Thymus (tissue), 14 donors: ENCODE measurements at places on chromosomes 4 and X.

GRCh38 chr4:153232768-153233167, 28.5 kb downstream of the TRIM2 start:
- no peak for DNase-seq

- no peak for DNase-seq
Measured at GRCh38 chrX:43005561-43005960, 227.6 kb upstream of the PPP1R2C start.

DNA sequence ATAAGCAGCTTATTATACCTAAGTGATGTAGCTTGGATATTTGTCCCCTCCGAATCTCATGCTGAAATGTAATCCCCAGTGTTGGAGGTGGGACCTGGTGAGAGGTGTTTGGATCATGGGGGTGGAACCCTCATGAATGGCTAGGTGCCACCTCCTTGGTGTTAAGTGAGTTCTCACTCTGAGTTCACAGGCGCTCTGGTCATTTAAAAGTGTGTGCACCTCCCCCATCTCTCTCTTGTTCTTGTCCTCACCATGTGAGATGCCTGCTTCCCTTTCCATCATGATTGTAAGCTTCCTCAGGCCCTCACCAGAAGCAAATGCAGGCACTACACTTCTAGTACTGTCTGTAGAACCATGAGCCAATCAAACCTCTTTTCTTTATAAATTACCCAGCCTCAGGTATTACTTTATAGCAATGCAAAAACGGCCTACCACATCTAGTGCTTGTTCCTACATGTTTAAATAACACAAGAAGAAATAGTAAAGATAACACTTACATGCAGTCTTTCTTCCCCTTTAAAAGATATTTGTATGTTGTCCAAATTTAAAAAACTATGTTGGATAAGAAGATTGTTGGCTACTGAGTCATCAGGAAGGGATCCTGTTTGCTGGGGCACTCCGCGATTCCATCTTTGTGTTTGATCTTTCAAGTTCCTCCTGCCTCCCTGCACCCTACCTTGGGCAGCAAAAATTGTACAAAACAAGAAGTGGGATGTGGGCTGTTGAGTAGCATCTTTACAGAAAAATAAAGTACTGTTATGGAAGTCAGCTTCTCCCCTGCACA, 29.7 kb downstream of the PPP1R2C start:
- DNase-seq = no peak

DNA sequence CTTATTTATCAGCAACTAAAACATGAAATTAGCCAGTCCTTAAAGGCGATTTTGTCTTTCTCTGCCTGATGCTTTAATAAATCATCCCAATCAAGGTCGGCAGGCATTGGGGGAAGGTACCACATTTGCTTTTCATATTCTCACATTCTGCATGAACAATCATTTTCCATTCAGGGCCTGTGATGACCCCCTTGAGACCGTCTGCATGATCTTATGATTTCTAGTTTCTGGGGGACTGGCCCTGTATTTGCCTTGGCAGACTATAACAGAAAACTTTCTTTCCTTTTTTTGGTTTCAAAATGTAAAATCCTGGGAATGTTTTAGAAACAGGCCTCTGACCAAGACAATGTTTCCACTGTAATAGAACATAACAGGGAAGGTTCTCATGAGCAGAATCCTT, 296.8 kb downstream of the IDS start:
- no peak for DNase-seq

- DNase-seq = no peak
Measured at GRCh38 chr4:38980903-38981676, 51.1 kb downstream of the TMEM156 start.

- DNase-seq = peak; percentile 34
Measured at GRCh38 chr4:76697129-76697803, 200.7 kb downstream of the SOWAHB start.

DNA sequence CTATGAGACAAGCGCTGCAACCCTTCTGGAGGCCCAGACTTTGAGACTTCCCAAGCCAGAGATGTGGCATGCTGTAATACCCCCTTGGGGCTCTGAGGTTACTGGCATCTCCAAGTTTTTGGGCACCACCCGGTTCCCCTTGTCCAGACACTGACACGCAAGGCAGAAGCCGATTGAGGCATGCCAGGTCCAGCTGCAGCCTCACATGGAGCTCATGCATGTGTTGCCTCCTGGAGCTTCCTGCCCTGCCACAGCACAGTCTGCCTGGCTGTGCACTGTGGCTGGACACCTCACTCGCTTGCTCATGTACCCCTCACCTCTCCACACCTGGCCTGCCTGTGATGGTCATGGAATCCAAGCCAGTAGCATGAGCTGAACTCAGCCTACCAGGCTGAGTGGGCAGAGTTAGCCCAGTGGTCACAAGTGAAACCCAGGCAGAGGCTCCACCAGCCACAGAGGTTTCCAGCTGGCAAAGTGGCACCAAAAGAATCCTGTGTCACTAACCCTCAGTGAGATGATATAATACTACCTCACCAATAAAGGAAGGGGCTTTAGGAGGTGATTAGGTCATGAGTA, 789.2 kb upstream of the INTU start:
- DNase-seq = no peak

GRCh38 chr4:142585411-142585810, 260.7 kb downstream of the INPP4B start:
- DNase-seq = no peak

DNA sequence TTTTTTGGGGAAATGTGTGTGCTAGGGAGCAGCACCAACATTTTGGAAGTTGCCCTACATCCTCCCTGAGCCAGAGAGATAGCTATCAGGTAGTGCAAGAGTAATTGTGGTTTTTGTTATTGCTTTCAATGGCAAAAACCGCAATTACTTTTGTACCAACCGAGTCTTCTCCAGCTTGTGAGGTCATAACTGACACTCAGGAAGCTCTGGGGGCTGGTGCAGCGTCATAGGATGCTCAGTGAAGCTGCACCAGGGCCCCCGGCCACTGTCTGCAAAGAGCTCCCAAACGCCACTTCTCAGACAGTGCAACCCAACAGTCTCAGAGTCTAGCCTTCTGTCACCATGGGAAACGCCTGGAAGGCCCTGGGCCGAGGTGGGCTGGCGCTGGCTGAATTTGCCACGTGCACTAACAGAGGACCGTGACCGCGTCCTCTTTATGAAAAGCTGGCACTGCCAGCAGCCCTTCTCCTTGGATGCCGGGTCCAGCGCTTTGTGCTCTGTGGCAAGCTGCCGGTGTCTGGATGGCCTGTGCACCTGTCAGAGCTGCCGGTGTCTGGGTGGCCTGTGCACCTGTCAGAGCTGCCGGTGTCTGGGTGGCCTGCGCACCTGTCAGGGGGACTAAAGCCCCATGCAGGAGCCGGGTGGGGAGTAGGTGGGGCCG, 19.4 kb downstream of the SH3TC1 start:
- peak; percentile 65 for DNase-seq

GRCh38 chr4:108192056-108192455, 23.3 kb upstream of the LEF1 start:
- DNase-seq = no peak

DNA sequence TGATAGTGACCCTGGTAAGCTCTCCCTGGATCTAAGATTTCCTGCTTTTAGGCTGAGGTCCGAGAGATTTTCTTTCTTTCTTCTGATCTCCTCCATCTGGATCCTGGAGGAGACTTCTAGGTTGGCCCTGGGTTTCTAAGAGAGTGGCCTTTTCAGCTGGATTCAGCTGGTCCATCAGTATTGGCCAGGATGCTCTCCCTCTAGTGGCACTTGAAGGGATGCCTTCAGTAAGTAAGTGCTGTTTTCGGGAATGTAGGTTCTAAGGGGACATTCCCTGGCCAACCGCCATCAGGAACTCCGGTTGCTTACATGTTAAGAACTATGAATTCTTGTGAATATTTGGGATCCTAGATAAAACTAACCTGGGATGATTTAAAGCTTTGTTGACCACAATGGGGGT, 56.9 kb downstream of the SERTM2 start:
- DNase-seq = no peak

GRCh38 chrX:154990496-154990895, 32.0 kb downstream of the F8 start:
- no peak for DNase-seq

DNA sequence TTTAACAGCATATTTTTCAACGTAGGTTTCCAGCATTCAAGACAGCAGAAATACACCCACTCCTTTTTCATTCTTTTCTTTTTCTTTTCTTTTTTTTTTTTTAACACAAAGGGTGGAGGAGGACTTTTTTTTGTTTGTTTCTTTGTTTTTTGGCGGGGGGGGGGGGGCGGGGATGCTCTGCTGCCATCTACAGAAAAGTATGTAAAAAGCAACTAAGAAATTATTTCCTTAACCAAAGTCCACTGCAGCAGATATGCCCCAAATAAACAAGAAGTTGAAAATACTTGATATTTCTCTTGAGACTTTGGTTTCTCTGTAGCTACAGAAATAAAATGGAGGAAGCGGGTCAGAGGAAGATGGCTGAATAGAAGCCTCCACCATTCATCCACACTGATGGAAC, 63.2 kb upstream of the PBDC1 start:
- no peak for DNase-seq

- no peak for DNase-seq
Measured at GRCh38 chrX:103635436-103635835, 6.7 kb downstream of the TCEAL1 start.

DNA sequence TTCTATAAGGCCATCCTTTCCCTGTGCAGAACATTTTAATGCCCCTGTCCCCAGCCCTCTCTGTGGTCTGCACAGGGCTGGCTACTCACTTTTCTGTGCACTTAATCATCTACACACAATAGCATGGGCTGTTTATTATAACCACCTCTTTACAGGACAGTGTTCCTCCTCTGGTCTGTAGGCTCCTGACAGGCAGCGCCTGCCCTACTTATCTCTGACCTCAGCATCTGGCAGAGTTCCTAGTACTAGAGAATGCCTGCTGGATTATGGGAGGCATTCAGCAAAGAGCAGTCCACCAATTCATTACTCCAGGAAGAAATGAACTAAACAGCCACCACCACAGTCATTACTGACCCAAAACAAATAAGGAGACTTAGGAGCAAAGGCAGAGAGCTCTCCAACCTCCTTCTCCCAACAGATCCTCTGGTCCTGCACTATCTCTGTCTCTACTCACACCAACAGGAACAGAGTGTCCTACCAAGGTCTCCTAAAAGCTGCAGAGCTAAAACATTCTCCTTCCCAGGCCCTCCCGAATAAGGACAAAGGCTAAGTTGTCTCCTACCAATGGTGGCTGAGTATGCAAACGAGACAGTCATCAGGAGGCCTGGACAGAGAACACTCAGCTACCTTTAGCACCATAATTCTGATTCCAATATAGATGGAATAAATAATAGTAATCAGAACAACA, 279.2 kb downstream of the QDPR start:
- no peak for DNase-seq

DNA sequence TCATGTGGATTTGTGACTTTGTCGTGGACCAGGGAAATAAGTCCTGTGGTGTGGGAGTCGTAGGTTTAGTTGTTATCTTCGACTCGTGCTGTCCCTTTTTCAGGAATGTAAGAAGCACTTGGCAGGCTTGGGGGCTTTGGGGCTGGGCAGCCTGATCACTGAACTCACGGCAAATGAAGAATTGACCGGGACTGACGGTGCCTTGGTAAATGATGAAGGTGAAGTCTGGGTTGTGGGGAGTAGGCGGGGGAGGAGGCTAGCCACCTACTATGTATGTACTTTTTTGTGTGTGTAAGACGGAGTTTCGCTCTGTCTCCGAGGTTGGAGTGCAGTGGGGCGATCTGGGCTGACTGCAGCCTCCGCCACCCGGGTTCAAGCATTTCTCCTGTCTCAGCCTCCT, 1.2 kb downstream of the TAF1 start:
- no peak for DNase-seq

- DNase-seq = no peak
Measured at GRCh38 chr4:66964467-66964866, 580.8 kb downstream of the CENPC start.

DNA sequence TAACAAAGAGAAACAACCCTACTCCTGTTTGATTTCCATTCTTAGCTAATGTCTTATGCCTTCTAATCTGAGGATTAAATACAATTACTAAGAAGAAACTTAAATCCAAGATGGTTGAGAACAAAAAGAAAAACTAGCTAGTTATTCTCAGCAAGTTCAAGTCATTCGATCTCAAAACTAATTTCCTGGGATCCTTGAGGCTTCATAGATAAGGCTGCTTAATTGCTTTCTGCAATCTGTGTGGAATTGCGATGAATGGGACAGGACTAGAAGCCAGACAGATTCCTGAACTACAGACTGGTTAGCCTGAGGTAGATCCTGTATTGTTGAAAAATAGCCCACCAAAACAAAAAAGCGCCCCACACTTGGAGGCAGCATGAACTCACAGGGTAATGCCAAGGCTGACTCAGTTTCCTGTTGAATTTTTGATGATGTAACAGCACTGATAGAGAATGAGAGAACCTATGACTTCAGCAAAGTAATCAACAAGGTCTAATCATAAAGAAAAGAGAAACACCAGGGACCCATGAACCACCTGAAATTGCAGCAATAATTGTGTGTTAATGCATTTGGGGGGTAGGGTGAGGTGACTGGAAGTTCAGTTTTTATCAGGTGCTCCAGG, 33.9 kb downstream of the KLHL15 start:
- DNase-seq = no peak

GRCh38 chr4:147518846-147519767, 38.2 kb downstream of the EDNRA start:
- DNase-seq = peak; percentile 66

DNA sequence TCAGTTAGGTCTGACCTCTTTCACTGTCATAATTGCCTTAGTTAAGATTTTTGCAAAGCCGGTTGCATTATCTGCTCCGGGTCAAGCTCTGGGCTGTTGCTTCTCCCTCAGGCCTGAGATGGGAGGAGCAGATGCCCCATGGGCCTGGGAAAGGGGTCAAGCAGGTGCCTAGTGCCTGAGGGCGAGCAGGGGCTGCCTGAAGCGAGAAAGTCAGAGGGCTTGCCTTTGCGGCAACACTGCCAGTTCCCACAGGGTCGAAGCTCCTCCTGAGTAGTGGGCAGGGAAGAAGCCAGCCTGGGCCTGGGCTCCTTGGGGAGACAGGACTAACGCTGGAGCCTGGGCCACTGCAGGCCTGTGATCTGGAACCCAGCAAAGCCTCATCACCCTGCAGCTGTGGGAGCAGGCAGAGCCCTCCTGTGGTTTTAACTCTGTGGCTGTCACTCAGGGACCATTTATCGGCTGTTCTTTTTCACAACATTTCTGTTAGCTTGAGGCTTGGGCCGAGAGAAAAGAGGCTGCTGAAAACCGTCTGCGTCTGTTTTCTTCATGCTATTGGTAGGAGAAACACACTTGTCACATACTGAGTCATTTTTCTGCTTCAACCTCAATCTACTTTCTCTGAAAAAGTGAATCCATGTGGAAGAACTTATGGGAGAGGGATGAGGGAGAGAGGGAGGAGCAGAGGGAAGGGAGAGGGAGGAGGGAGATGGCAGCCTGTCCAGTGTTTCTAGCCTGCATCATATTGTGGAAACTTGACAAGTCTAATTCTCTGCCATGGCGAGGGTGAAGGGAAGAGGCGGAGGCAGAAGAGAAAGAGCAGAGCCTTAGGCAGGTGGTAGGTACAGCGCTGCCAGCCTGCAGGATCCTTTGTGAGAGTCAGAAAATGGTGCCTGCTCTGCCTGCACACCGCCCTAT, 68.4 kb downstream of the RHOH start:
- DNase-seq = peak; percentile 76

DNA sequence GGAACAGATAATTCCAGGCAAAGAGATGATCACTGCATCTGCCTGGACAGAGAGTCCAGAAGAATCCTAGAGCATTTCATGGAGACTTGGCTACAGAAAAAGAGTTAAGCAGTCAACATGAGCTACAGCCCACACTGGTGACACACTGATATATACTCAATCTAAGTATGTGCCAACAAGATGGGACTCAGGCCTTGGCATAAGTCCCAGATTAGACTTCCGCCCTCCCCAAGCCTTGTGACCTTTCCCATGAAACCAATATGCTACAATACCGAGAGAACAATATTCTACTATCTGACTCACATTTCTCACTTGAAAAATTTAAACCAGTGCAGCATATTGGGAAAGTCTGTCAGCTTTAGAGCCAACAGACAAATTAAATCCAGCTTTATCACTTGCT, 65.7 kb upstream of the SLITRK2 start:
- no peak for DNase-seq
